8988T (cell line): ENCODE measurements at places on chromosomes 3 and 15.
A peak's percentile ranks its signal among the peaks of the same experiment; 100 is the strongest.

DNA sequence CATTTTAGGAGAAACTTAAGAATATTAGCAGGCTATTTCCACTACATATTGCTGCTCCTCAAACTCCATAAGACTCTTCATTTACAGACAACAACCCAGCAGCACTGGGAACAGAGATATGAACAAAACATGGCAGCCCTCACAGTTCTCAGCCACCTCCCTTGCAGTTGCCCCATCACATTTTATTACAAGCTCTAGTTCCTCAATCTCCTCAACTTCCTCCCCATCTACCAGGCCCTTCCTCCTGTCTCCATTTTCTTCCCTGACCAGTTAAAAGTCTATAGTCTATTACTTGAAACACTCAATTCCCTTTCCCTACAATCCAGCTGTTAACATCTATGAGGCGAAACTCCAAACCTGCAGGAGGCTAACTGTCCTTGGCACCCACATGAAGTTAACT lies 412.5 kb downstream of the TBC1D5 start:
- no peak for DNase-seq

DNA sequence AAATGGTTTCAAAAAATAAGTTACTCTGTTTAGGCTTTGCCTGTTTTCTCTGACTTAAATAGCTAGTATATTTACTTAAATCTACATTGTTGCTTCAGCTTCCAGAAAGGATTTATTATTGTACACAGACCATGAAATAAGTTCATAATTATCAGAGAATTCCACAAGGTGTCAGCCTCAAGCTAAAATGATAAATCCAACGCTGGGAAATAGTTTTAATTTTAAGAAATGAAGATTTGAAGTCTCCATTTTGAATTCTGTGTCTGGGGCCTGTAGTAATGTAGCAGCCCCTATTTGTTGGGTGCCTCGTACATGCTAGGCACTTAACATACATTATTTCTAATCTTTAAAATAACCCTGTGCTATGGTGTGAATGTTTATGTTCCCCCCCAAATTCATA lies 92.6 kb upstream of the KCNMB2 start:
- DNase-seq, result no peak

GRCh38 chr3:16337856-16338540 lies 73.0 kb downstream of the OXNAD1 start:
- no peak for DNase-seq

GRCh38 chr15:35753486-35753885 lies 207.5 kb upstream of the DPH6 start:
- no peak for DNase-seq

- no peak for DNase-seq
Measured at GRCh38 chr3:119660474-119661440, at the start of gene POPDC2. Gene POPDC2, minus strand, starts transcription at chr3:119660589. Its CDS starts 166 bp downstream, at chr3:119660423.

GRCh38 chr3:139317660-139318430 lies 26.0 kb upstream of the MRPS22 start:
- no peak for DNase-seq

GRCh38 chr3:176415661-176416295 lies 781.5 kb downstream of the TBL1XR1 start:
- no peak for DNase-seq

- no peak for DNase-seq
Measured at GRCh38 chr3:83902787-83903533, 1055.8 kb upstream of the CADM2 start.

DNA sequence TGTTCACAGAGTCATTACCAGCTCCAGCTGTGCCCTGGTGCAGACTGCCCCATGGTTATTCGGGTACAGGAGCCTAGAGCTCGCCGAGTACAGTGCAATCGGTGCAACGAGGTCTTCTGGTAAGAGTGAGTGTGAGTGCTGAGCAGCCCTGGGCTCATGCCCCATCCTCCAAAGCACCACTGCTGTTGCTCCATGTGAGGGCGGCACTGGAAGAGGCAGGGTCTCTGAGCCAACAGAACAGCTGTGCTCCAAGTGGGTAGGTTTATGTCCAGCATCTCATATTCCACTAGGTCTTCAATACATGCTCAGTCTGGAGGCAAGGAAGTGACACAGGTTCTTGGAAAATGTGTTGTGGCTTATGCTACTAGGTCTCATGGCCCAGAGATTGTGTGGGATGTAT lies 19.5 kb upstream of the P4HTM start:
- DNase-seq, result no peak

DNA sequence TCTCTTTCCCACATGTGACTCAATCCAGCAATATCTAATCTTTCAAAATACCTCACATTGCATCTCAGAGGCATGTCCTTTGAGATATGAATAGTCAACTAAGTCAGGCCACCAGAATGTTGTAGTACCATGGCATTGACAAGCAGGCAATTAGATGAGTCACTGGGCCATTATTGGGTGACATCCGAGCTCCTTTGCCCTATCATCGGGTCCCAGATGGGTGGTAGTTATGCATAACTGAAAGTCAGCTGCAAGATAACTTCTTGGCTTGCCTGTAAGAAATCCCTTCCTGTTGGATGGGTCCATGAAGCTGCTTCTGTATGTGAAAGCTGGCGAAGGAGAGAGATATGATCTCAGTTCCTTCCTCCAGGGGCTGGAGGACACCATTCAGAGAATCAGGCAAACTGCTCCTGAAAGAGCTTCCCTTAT lies 32.8 kb downstream of the ARRDC4 start:
- DNase-seq, result no peak

DNA sequence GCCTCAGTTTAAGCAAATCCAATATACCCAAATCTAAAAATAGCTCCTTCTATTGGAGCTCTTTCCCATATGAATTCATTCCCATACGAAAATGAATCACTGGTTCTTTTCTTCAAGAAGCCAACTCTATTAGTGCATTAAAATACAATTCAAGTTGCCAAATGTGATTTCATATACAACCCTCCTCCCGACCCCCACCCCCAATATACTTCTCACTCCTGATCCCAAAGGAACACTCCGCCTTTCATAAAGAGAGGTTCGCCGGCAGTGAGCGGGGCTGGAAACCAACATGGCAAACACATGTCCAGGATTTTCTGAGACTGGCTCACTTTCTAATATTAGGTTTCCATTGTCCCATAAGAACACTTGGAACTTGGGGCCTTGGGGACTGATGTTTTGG lies 48.5 kb downstream of the MAGEF1 start:
- no peak for DNase-seq

- DNase-seq, result peak; percentile 73
Measured at GRCh38 chr3:122415762-122416654, at the start of gene WDR5B. Gene WDR5B, minus strand, starts transcription at chr3:122416062. Its CDS starts 534 bp downstream, at chr3:122415528.

DNA sequence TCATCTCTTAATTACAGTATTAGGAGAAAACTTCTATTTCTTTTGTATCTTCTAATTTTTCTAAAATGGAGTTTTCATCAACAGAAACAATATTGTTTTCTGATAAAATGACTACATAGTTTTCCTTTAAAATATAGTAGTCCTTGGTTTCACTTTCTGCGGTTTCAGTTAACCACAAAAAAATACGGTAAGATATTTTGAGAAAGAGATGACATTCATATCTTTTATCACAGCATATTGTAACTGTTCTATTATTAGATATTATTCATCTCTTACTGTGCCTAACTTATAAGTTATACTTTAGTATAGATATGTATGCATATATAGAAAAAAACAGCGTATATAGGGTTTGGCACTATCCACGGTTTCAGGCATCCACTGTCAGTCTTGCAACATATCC lies 2.3 kb downstream of the B4GALT4 start:
- no peak for DNase-seq

DNA sequence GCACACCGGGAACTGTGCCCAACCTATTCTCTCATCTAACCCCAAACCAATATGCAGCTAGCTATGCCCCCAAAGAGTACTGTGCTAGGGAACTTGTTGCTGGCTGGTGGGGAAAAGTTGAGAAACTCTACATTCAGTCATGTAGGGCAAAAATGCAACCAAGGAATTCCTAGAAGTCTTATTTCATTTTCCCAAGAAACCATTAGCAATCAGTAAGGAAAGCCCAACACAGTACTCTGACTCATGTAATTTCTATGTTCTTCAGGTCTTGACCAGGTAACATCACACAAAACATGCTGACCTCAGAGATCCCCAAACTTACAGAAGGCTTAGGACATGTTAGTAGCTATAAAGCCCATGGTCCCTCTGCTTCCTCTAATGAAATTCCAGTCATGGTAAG lies 52.1 kb downstream of the TASOR start:
- no peak for DNase-seq
